ENCODE measurements at places on chromosomes 3 and 15. TPM values are rescaled to one million over a fixed set of nuclear protein-coding genes. Genes with fewer than 3 reads are reported as not detected.

SLC28A2 gene
- polyA plus RNA-seq, result not detected

ZNF385D gene
- polyA plus RNA-seq, result 10.2 TPM

TP53BP1 gene
- polyA plus RNA-seq, result 38.8 TPM

CCDC51 gene
- 11.9 TPM for polyA plus RNA-seq

SEMA6D gene
- 5.3 TPM for polyA plus RNA-seq

TEX55 gene
- polyA plus RNA-seq, result not detected

GNB4 gene
- 56.9 TPM for polyA plus RNA-seq

GORASP1 gene
- polyA plus RNA-seq, result 32.1 TPM

DNA sequence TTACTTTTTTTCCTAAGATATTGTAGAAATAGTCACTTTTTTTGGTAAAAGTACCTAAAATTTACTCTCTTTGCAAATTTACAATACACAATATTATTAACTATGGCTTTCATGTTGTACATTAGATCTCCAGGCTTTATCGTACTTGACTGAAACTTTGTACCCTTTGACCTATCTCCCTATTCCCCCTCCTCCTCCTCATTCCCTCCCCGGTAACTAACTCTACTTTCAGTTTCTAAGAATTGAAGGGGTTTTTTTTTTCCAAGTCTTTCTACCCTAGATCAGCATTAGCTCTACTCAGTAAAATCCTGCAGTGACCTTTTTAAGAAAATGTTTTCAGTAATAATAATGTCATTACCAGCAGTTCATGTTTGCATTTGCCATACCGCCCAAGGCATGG, 10.1 kb downstream of the HACL1 start:
- H3K4me3 ChIP-seq, result no peak overlapping the region
- no peaks in the 10 kb centered on the region for H3K27me3 ChIP-seq
- no peak overlapping the region for H3K27ac ChIP-seq

GRCh38 chr15:61092361-61093157, 136.5 kb downstream of the RORA start:
- H3K27ac ChIP-seq, result no peak overlapping the region

- peak; percentile 60 for DNase-seq
- peaks cover 11% of the 10 kb centered on the region for H3K4me1 ChIP-seq
- H3K27ac ChIP-seq, result no peak overlapping the region
- H3K36me3 ChIP-seq, result no peaks in the 10 kb centered on the region
- no peak overlapping the region for H3K4me3 ChIP-seq
- peaks cover 13% of the 10 kb centered on the region for H3K27me3 ChIP-seq
These were observed 46.8 kb upstream of the POMGNT2 start for GRCh38 chr3:43152649-43153048.

DNA sequence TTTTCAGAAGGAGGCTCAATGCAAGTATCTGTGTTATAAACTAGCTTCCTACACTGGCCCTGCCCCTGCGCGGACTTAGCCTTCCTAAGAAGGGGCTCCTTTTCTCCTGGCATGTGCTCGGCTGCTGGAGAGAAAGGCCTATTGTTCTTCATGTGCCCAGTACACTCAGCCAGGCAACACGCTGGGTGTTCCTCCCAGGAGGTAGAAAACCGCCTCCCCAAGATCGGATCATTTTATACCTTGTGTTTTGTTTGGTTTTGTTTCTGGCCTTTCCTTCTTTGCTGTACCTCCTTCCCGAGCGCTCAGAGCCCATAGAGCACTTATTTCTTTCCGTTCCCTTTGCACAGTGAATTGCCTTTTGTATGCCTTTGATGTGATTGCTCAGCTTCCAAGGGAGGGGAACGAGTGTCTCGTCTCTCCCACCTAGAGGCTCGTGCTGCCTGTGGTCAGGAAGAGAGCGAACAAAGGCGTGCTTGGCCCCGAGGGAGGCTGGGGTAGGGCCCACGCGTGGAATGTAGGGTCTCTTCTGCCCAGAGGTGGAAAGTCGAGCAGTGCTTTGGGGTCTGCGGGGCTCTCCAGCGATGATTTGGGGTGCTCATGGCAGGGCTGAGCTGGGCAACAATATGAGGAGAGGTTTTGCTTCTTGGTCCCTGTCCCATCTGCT, 30.0 kb downstream of the CCNL1 start:
- peaks cover 12% of the 10 kb centered on the region for H3K4me1 ChIP-seq
- DNase-seq, result no peak
- no peaks in the 10 kb centered on the region for H3K36me3 ChIP-seq
- H3K4me3 ChIP-seq, result no peak overlapping the region
- H3K27ac ChIP-seq, result no peak overlapping the region

DNA sequence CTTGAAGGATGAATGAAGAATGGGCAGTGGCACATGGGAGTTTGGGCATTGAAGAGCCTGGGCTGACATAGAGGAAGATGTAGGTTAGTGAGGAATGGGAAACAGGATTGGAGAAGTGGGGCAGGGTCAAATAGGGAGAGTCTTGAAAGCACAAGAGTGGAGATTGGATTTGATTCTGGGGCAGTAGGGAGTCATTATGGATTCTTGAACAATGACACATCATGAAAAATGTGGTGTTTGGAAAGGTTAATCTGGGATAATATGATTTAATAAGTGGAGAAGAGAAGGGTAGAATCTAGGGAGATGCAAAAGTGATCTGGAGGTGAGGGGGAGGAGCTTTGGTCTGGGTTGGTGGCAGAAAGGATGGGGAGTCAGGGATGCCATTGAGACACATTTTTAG, 45.4 kb upstream of the ROPN1 start:
- H3K36me3 ChIP-seq, result no peaks in the 10 kb centered on the region
- H3K27me3 ChIP-seq, result peaks cover 28% of the 10 kb centered on the region
- no peak overlapping the region for H3K27ac ChIP-seq
- no peak for DNase-seq

- no peaks in the 10 kb centered on the region for H3K4me1 ChIP-seq
- DNase-seq, result peak; percentile 39
- H3K4me3 ChIP-seq, result no peak overlapping the region
- H3K27ac ChIP-seq, result no peak overlapping the region
- no peaks in the 10 kb centered on the region for H3K36me3 ChIP-seq
These were observed 74.4 kb upstream of the PPP2R3A start for GRCh38 chr3:135891121-135891520.

- no peak for DNase-seq
- H3K4me1 ChIP-seq, result no peaks in the 10 kb centered on the region
- no peak overlapping the region for H3K27ac ChIP-seq
- H3K27me3 ChIP-seq, result no peaks in the 10 kb centered on the region
These were observed 59.3 kb upstream of the RAD18 start for GRCh38 chr3:9022305-9023225.

- no peak overlapping the region for H3K27ac ChIP-seq
- peaks cover 22% of the 10 kb centered on the region for H3K4me1 ChIP-seq
- no peaks in the 10 kb centered on the region for H3K27me3 ChIP-seq
- no peak overlapping the region for H3K4me3 ChIP-seq
These were observed 136.8 kb downstream of the PGPEP1L start for GRCh38 chr15:98870788-98871187.

DNA sequence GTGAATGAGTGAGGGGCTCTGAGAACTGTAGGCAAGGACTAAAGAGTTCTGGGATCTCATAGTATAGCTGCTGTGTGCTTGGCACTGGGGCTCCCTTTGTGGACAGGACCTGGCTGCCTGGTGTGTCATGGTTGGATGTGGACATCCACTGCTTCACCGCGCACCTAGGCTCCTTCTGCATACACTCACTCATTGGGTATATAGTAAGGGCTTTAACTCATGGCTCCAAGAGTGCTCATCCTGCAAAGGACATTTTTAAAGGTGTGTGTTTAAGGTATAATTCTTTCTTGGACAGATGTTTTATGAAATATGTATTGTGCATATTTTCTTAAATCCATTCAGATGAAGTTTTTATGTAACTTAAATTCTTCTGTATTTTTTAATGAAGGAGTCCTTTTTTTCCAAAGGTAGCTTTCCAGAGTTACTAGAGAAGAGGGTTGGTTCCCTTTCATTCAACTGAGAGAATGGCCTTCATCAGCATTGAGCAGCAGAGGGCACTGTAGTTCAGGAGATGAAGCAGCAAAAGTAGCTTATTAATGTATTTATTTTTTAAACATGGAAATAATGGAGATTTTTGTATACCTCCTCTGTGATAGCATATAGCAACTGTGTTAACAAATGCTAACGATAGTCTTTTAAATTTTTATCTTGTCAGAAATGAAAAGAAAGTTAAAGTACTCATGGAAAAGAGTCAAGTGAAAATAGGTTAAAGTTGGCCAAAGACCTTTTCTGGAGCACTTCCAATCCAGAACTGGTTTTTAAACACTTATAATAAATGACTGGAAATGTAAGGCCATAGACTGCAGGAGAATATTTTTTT, 25.2 kb downstream of the OXNAD1 start:
- no peaks in the 10 kb centered on the region for H3K27me3 ChIP-seq
- no peak overlapping the region for H3K27ac ChIP-seq
- DNase-seq, result peak; percentile 74
- no peaks in the 10 kb centered on the region for H3K36me3 ChIP-seq
- no peak overlapping the region for H3K4me3 ChIP-seq
- no peaks in the 10 kb centered on the region for H3K4me1 ChIP-seq
